ENCODE measurements at places on chromosomes 11 and 22.
A peak's percentile ranks its signal among the peaks of the same experiment; 100 is the strongest.

DNA sequence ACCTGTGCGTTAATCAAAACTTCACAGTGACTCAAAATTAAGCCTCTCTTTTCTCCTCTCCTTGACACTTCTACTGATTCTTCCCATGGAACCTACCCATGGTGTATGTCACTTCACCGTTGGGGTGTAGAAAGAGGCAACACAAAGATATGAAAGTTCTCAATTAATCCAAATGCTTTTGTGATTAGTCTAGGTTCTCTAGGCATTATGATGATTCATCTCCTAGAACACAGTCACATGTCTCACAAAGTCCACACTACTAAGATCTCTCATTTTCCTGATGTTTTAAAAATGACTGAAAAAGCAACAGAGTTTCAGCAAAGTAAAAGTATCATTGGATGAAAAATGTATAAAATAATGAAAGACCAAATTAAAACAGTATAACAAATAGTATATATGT is 13.7 kb upstream of the SCGB2A2 start:
- DNase-seq = no peak

GRCh38 chr11:2036863-2037486 is 39.3 kb upstream of the H19 start:
- no peak for DNase-seq

DNA sequence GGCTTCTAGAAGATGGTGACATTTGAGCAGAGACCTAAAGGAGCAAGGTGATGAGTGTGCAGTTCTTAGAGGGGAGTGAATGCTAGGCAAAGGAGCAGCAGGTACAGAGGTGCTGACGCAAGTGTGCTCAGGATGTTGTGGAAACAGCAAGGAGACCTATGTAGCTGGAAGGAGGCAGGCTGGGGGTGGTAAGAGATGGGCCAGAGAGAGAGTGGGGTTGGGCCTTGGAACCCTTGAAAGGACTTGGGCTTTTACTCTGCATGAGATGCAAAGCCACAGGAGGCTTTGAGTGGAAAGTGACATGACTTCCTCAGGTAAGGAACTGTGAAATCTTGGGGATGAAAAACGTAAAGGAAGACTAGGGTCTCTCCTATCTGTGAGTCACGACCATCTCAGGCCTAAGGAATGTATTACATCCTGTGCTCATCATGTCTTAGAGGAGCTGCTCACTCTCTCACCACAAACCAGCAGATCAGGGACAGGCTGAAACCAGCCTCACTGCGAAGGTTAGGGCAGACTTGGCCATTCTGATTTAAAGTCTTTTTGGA is 65.4 kb downstream of the MICAL2 start:
- peak; percentile 10 for DNase-seq

DNA sequence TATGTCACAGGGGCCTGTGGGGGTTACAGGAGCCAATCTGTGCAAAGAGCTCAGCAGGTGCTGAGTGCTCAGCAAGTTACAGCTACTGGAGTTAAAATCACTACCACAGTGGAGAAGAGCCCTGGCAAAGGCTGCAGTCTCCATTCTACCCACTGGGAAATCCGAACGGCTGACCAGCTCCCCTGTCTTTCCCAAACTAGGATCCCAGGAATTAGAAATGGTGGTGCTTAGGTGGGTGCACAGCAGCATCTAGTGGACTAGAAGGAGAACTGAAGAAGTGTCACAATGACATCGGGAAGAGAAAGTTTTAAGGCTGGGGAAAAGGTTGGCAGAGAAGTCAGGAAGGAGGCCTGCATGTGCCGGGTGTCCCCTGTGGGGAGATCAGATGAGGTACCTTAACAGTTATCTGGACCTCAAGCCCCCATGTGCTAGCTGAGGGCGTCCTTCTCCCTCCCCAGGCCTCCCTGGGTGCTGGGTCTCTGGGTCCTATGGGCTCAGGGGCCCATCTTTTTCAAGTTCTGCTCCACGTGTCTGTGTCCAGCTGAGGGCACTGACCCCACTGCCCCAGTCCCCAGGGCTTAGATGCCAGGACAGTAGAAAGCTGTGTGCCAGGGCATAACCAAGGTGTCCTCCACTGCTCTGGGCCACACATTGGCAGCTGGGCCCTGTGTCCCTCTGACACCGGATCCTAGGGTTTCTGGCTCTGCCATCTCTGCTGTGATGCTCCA is 1.9 kb downstream of the PIWIL3 start:
- peak; percentile 38 for DNase-seq

GRCh38 chr11:109267293-109268095 is 154.5 kb upstream of the C11orf87 start:
- no peak for DNase-seq

DNA sequence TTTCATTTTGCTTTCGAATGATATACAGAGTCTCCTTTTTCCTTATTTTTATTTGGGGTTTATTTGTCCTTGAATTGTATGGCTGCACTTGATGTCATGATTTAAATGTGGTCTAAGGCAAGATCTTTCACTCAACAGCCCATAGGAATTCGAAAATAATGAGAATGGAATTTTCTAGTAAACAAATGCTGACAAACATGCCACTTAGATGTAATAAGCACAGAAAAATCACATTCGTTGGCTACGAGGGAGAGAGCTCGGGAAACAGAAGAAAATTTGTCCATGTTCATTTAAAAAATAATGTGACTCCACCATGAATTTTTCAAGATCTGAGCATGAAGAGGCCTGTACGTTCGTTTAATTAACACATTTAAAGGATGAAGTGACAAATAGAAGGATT is 73.0 kb downstream of the BLID start:
- no peak for DNase-seq

DNA sequence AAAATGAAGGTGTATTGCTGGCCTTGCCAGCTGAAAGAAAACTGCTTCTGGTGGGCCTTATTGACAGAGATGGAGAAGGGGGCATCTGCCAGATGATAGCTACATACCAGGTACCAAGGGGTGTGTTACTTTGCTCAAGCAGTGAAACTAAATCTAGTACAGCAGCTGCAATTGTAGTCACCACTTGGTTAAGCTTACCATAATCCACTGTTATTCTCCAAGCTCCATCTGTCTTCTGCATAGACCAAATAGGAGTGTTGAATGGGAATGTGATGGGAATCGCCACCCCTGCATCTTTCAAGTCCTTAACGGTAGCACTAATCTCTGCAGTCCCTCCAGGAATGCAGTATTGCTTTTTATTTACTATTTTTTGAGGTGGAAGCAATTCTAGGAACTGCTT is 45.8 kb upstream of the LIN7C start:
- no peak for DNase-seq

GRCh38 chr22:23521441-23522113 is 58.5 kb downstream of the IGLL1 start:
- DNase-seq = peak; percentile 62
